ENCODE measurements at places on chromosomes 2 and 18.

GRCh38 chr18:65018184-65018583 is 732.6 kb upstream of the CDH7 start:
- H3K27ac ChIP-seq = no peak overlapping the region
- peaks cover 6% of the 10 kb centered on the region for H3K36me3 ChIP-seq
- no peak for DNase-seq
- H3K4me1 ChIP-seq = no peaks in the 10 kb centered on the region
- H3K4me3 ChIP-seq = no peak overlapping the region

DNA sequence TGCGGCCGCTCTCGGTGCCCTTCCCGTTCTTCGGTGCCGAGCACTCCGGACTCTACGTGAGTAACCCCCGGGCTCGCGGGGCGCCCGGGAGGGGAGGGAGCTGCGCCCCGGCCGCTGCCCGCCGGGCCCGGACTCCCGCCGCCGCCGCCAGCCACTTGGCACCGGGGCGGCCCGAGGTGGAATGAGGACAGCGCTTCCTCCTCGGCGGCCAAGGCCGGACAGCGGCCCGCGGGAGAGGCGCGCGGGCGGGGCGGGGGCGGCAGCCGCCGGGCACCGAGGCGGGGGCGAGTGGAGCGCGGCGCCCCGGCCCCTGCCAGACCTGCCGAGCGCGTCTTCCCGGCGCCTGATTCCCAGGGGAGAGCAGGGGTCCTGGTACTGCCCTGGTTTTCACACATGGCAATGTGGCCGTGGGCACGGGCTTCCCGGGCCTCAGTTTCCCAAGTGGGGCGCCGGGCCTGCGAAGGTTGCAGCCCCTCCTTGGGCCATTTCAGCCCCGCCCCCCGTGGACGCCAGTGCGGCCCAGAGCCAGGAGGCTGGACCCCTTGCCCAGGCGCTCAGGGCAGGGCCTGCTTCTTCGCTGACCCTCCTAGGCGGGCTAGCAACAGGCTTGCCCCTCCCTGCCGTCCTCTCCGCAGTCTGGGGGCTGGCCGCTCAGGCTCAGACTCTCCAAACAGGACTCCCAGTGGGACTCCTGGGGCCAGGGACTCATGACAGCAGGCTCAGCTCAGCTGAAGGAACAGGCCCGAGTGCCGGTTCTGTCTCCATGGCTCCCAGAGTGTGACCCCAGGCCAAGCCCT is 775 bp downstream of the SNED1 start:
- peak overlapping the region; percentile 47 for H3K4me3 ChIP-seq
- peaks cover 6% of the 10 kb centered on the region for H3K4me1 ChIP-seq
- H3K27ac ChIP-seq = no peak overlapping the region
- no peaks in the 10 kb centered on the region for H3K36me3 ChIP-seq
- no peak for DNase-seq
- peaks cover 16% of the 10 kb centered on the region for H3K27me3 ChIP-seq

DNA sequence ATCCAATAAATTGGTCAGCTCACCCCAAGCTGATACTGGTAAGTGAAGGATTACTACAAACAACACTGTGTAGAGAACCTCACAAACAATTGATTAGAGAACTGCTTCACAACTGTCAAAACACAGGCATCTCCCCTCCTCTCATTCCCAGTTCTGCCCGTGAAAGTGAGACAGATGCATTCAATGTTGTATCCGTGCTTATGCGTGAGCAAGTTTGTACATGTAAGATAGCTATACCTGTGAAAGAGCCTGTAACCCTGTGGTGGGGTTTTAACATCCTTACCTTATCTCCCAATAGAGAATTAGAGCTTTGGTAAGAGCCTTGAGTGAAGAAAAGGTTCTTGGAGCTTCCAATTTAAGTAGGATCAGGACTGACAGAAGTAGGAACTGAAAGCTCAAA is 9.1 kb downstream of the MARCHF4 start:
- no peak overlapping the region for H3K27ac ChIP-seq
- peaks cover 5% of the 10 kb centered on the region for H3K27me3 ChIP-seq
- no peak overlapping the region for H3K4me3 ChIP-seq
- no peak for DNase-seq

DNA sequence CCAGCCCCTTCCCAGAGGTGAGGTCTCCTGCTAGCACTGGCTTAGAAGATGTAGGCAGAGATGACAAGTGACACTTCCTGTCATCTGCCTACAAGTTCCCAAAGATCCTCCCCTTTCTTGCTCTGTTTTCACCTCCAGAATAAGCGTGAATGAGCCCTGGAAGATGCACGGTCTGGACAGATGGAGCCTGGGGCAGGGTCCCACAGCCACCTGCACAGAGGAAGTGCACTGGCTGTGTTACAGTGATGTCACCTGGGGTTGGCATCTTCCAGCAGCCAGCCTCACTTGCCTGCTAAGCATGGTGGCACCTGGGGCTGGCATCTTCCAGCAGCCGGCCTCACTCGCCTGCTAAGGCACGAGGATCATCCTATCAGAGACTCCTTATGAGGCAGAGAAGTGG is 32.3 kb downstream of the TMEM18 start:
- no peaks in the 10 kb centered on the region for H3K4me1 ChIP-seq
- peaks cover 25% of the 10 kb centered on the region for H3K27me3 ChIP-seq
- no peak overlapping the region for H3K27ac ChIP-seq
- no peak for DNase-seq
- no peaks in the 10 kb centered on the region for H3K36me3 ChIP-seq
- no peak overlapping the region for H3K4me3 ChIP-seq

DNA sequence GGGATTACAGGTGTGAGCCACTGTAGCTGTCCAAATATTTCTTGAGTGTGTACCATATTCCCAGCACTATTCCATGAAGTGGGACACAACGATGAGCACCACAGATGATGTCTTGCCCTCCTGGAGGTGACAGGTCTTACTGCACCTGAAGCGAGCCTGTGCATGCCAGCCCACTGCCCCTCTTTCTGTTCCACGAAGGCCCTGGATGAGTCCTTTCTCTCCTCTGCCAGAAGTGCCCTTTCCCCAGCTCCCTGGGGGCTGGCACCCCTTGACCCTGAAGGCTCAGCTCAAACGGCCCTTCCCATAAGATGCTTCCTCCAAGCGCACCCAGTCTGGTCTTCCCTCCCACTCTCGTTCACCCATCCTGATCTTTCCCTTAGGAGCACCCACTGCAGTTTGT is 5.5 kb downstream of the ATP6V1B1 start:
- DNase-seq = peak; percentile 44
- peaks cover 5% of the 10 kb centered on the region for H3K4me1 ChIP-seq
- H3K4me3 ChIP-seq = no peak overlapping the region
- no peaks in the 10 kb centered on the region for H3K36me3 ChIP-seq
- H3K27ac ChIP-seq = no peak overlapping the region

DNA sequence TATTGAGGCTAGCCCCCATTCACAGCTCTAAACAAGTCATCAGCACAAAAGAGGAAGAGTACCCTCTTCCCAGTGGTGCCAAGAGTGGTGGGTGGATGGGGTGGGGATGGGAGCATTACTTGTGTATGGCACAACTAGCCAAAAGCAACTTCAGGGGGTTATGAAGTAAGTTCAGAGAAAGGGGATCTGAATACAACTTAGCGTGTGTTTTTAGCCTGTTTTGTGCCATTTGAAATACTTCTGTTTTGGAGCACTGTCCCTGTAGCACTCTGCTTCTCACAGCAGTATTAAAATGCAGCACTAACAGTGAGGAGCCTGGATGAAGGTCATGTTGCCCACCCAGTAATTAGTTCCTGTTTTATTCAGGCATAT is 113.5 kb downstream of the CRIM1 start:
- H3K4me3 ChIP-seq = no peak overlapping the region
- H3K36me3 ChIP-seq = peaks cover 8% of the 10 kb centered on the region
- no peaks in the 10 kb centered on the region for H3K4me1 ChIP-seq

DNA sequence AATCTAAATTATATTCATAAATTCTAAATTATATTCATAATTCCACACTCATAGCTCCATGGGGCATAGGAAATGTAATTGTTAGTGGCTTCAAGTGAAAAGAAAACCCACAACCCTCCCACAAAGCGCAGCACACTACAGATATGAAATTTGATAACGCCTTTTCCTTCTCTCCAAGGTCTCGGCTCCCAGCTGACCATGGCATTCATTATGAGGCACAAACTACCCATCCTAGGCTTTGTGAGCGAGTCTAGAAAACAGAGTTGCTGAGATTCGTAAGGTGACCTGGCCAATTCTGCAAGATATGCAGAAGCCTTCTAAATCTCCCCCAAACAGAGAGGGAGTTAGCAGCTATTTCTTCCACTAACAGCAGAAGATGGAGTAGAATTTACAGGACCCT is 5.4 kb downstream of the NPPC start:
- H3K36me3 ChIP-seq = no peaks in the 10 kb centered on the region
- peaks cover 13% of the 10 kb centered on the region for H3K27me3 ChIP-seq
- H3K27ac ChIP-seq = no peak overlapping the region
- no peaks in the 10 kb centered on the region for H3K4me1 ChIP-seq
- no peak overlapping the region for H3K4me3 ChIP-seq
- no peak for DNase-seq

GRCh38 chr2:208142240-208142924 is 3.6 kb downstream of the CRYGB start:
- H3K4me3 ChIP-seq = no peak overlapping the region
- DNase-seq = no peak
- H3K27me3 ChIP-seq = no peaks in the 10 kb centered on the region
- H3K4me1 ChIP-seq = no peaks in the 10 kb centered on the region
- no peaks in the 10 kb centered on the region for H3K36me3 ChIP-seq

DNA sequence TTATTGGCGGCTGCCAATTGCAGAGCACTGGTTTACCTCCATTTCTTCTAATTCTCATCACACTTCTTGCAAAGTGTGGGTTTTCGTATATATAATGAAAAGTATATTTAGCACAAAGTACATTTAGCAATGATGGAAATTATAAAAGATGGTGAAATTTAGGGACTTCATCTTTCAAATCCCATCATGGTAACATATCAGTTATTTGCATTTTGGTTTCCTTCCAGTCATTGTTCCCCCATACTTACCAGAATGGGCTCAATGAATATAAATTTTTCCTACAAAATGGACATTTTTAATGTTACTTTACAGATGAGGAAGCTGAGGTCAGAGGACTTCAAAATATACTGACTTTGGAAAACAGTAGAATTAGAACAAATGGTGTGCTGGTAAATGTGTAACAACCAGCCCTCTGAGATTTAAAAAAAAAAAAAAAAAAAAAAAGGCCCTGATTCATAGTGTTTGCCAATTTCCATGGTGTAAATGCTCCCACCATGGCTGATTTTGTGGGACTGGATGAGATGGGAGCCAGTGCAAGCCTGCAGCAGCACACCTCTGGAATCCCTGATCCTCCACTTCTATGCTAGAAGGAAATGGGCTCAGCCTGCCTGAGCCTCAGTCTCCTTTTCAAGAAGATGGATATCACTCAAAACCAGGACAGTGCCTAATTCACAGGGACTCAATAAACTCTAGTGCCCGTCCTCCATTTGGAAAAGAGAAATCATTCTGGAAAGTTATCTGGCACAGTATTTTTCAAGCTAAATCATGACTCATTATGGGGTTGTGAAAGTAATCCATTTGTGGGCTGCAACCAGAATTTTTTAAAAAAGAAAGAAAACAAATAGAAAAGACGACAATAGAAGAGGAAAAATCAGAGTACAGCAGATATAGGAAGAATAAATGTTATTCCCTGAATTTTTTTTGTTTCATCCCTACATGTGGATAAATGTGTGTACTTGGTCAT is 34.0 kb downstream of the LBH start:
- peak overlapping the region; percentile 97 for H3K27ac ChIP-seq
- peaks cover 24% of the 10 kb centered on the region for H3K36me3 ChIP-seq
- no peaks in the 10 kb centered on the region for H3K27me3 ChIP-seq
- no peak for DNase-seq
- peaks cover 74% of the 10 kb centered on the region for H3K4me1 ChIP-seq
- peak overlapping the region; percentile 82 for H3K4me3 ChIP-seq

- H3K27ac ChIP-seq = no peak overlapping the region
- no peak overlapping the region for H3K4me3 ChIP-seq
- H3K27me3 ChIP-seq = no peaks in the 10 kb centered on the region
- no peaks in the 10 kb centered on the region for H3K4me1 ChIP-seq
- H3K36me3 ChIP-seq = no peaks in the 10 kb centered on the region
- no peak for DNase-seq
Measured at GRCh38 chr2:240711701-240712100, 20.0 kb downstream of the AQP12A start.

DNA sequence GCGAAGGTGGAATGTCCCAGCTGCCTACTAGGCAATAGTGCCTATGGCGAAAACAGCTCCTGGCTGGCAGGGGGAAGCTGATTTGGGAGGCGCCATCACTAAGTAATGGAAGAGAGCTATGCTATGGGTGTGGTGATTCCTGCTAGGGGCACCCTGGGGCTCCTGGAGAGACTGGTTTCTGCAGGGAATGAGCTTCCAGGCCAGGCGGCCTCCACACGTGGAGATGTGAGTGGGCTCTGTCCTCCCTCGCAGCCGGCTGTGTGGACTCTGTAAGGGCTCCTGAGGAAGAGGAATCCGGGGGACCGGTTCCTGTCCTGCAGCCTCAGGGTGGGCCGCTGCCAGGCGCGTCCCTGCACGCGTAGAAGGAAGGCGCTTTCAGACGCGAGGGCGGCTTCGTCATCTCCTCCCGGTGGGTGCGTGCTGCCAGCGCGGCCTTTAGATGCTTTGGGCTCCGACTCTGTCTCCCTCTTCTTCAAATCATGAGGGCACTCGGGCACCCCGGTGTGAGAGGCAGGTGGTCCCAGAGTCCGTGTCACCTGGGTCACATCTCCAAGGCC is 55.5 kb upstream of the ANKRD62 start:
- no peak overlapping the region for H3K27ac ChIP-seq
- peaks cover 5% of the 10 kb centered on the region for H3K4me1 ChIP-seq
- H3K36me3 ChIP-seq = no peaks in the 10 kb centered on the region
- peaks cover 8% of the 10 kb centered on the region for H3K27me3 ChIP-seq
- DNase-seq = no peak
- H3K4me3 ChIP-seq = peak overlapping the region; percentile 36

DNA sequence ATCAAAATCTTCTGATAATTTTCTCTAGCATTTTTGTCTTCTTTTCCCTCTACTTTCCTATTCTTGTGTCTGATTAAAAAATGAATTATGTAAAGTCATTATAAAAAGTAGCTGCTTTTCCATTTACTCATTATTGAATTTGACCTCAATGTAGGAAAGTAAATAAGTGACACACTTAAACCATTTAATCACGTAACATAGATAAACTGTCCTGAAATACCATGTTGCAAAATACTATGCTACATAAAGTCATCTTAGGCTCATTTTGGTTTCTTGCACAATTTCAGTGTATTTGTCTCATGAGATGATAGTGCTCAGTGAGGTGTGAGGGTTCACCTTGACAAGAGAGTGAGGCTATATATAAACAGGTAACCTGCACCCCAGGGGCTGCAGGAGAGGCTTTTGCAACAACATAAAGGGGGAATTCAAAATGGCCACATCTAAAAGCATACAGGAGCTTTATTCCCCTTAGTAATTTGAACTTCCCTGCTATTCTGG is 502.7 kb downstream of the RNF144A start:
- H3K27ac ChIP-seq = no peak overlapping the region
- H3K4me1 ChIP-seq = no peaks in the 10 kb centered on the region
- no peak overlapping the region for H3K4me3 ChIP-seq
